ENCODE measurements at places on chromosomes 7 and 10.

- DNase-seq: peak; percentile 64
Measured at GRCh38 chr10:1050554-1050953, 1.6 kb upstream of the IDI1 start.

- no peak for DNase-seq
Measured at GRCh38 chr7:37974711-37975110, 54.3 kb downstream of the EPDR1 start.

GRCh38 chr7:462173-463103 is 57.2 kb downstream of the PDGFA start:
- no peak for DNase-seq

- DNase-seq: no peak
Measured at GRCh38 chr7:50540785-50541579, 24.2 kb downstream of the DDC start.

DNA sequence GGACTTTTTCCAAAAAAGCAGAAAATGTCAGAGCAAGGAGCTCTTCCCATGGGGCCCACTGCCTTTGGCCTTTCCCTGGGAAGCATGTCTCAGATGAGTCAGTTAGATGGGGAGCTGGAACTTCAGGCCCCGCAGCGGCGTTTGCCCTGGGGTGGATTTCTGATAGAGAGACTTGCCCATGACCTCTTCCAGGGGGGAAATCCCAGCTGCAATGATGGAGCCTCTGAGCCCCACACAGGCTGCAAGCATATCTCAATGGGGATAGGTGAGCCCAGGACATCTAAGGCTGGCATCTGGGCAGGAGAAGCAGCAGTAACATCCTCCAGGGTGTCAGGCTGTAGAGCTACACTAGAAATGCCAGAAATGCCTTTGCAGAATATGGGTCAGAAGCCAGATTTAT is 269.2 kb upstream of the TCERG1L start:
- DNase-seq: no peak

DNA sequence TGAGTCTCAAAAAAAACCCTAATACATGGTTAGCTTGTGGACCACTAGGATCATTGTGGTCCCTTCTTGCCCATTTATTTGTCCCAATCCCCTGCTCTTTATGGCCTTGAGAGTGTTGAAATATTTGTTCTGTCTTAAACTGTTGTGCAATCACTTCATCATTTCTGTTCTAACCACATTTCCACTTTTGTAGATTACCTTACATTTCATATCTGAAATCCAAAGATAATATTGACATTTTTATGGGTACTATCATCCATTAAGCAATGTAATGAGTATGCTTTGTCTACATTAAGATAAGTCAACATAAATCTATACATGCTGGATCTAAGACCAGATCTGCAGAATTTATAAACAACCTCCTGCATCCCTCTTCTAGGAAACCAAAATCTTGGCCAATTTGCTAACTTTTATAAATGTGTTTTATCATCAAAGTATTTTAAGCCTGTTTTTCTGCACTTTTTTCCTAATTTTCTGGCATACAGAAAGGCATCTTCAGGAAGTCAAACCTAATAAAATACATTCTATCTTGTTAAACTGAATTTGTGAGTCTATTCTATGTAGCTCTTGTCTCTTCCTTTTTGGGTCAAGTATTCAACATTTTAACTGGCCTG is 359.4 kb upstream of the CELF2 start:
- DNase-seq: no peak

DNA sequence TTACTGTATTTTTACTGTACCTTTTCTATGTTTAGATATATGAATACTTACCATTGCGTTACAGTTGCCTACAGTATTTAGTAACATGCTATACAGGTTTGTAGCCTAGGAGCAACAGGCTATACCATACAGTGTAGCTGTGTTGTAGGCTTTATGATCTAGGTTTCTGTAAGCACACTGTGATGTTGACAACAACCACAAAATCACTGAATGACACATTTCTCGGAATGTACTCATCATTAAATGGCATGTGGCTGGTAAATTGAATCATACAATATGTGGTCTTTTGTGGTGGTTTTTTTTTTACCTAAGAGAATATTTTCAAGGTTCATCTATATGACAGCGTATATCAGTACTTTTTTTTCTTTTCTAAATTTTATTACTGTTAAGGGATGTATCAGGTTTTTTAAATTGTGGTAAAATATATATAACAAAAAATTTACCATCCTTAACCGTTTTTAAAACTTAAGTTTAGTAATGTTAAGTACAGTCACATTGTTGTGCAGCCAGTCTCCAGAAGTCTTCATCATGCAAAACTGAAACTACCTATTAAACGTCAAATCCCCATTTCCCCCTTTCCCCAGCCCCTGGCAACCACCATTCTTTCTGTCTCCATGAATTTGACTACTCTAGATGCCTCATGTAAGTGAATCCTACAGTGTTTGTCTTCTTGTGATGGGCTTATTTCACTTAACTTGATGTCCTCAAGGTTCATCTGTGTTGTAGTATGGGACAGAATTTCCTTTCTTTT is 21.5 kb downstream of the BTAF1 start:
- DNase-seq: peak; percentile 23

- peak; percentile 77 for DNase-seq
Measured at GRCh38 chr10:47311193-47311931, 10.9 kb upstream of the GDF2 start.

DNA sequence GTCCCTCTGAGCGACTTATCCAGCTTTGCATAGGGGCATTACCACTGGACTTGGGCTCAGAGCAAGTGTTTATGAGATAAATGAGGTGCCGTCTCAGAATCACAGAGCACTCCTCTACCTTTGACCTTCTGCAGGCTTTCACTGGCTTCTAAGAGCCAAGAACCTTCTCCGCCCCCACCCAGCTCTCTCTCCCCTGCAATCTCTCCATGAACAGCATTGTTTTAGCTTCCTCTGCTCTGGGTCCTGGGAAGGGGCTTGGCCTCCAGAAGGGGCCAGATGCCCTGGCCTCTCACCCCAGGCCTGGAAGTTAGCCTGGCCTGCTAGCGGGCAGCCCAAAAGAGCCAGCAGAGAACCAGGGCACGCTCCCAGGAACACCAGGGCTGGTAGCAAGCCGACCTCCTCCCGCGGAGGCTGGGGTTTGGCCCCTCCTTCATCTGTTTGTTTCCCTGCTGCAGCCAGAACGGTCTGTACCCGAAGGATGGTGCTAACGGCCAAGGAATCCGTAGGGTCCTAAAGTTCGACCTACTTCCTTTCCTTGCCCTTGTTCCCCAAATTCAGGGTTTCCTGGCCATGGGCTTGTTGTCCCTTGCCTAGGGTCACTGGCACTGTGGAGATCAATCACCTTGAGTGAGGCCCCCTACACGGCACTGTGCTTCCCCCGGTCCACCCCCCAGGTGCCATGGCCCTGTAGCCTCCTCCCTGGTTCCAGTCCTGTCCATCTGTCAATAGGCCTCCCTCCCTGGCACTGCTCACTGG is 18.7 kb upstream of the DDIT4 start:
- DNase-seq: peak; percentile 73

- no peak for DNase-seq
Measured at GRCh38 chr10:70774810-70775678, 10.1 kb downstream of the TBATA start.

DNA sequence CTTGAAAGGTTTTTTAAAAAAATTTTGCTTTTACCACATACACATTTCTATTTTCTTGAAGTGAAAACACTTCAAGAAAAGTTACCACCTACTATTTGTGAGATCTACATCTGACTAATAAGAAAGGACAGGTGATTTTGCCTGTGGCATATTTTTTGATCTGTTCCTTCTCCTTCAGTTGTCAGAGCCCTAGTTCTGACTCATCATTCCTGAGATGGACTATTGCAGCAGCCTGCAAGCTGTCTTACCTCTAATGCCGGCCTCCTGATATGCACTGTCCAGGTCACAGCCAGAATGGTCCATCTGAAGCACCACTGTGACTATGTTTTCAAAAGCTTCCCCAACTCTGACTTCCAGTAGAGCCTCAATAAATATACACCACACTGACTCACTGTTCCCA is 28.2 kb upstream of the ANK3 start:
- no peak for DNase-seq

- DNase-seq: no peak
Measured at GRCh38 chr10:46526682-46527038, 29.8 kb downstream of the GPRIN2 start.

- peak; percentile 68 for DNase-seq
Measured at GRCh38 chr10:113381981-113382509, 170.8 kb upstream of the HABP2 start.

- no peak for DNase-seq
Measured at GRCh38 chr7:82376739-82377138, 66.8 kb downstream of the CACNA2D1 start.
